Left renal cortex interstitium (tissue), 4 donors: ENCODE measurements at places on chromosomes 11 and 22.

GRCh38 chr11:117334896-117335295 is 7.2 kb downstream of the CEP164 start:
- DNase-seq = no peak

DNA sequence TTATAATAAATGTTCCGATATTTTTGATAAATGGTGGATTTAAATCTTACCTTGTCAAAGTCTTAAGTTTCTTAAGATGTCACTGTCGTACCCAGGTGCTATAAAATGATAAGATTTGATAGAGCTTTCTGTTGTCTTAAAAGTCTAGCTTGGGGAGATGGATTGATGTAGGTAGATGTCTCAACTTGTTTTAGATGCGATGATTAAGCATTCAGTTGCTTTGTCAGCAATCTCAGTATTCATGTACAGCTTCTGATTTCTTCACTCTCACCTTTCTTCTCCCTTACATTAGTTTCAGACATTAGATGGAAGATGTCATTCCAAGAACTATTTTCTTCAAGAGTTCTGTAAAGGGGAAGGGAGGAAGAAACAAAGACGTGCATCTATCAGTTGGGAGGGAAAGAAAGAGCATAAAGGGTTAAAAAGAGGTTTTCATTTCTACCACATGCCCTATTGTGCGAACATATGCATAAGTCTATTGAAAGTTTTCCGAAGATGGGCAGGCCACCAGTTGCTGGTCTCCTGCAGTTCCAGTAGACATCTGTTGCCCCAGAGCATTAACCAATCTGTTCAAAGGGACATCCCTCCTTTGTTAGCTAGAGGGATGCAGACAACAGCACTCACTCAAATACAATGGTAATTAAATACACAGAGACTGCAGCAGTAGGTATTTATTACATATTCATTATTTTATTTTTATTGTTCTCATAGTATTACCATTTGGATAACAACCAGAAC is 38.4 kb downstream of the ZC3H12C start:
- DNase-seq = no peak

- DNase-seq = no peak
These were observed 24.0 kb downstream of the SLC43A1 start for GRCh38 chr11:57491371-57492061.

GRCh38 chr11:78241475-78241874 is 52.8 kb downstream of the USP35 start:
- no peak for DNase-seq

DNA sequence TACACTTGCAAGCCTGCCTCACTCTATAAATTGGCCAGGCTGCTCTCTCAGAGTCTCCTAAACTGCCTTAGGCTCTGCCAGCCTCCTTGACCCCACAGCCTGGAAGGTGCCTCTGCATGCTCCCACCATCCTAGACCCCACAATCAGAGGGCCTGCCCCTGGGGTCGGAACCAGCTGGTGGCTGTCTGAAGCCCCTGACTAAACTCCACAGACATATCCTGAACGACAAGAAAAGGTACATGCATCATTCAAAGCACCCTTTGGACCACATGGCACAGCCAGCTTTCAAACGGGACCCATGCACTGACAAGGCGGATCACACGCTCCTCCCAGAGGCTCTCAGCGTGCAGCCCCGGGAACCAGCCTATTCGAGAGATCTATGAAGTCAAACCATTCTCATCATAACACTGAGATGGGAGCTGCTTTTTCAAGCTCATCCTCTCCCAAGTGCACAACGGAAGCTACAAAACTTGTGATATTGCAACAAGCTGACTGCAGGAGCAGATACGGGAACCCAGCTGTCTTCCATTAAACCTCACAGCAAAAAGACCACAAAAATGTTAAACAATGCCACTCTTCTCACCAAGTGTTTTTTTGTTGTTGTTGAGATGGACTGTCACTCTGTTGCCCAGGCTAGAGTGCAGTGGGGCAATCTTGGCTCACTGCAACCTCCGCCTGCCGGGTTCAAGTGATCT is 8.1 kb downstream of the SHANK2 start:
- DNase-seq = no peak

GRCh38 chr11:117859061-117859460 is 17.4 kb downstream of the FXYD6 start:
- DNase-seq = no peak
